M059J (cell line): ENCODE measurements at places on chromosomes 6 and 20. TPM values are rescaled to one million over a fixed set of nuclear protein-coding genes. Genes with fewer than 3 reads are reported as not detected.

GRCh38 chr20:12161734-12162133 is 244.0 kb downstream of the BTBD3 start:
- peak; percentile 28 for DNase-seq

DNA sequence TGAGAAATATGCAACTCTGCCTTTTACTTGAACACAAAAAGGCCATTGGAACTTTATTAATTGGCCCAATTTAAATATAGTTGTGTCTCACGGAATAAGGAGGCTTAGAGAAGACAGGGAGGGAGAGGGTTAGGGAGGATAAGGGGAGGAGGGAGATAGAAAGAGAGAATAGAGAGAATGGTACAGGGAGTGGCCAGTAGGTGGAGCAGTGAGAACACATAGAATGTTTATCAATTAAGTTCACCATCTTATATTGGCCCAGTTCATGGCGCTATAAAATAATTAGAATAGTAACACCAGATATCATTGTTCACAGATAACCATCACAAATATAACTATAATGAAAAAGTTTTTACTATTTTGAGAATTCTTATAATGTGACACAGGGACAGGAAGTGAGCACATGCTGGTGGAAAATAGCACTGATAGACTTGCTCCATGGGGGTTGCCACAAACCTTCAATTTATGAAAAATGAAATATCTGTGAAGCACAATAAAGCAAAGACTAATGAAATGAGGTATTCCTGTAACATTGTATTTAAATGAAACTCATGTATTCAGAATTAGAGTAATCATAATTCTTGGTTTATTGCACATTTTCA is 374.1 kb upstream of the MANEA start:
- peak; percentile 4 for DNase-seq

DNA sequence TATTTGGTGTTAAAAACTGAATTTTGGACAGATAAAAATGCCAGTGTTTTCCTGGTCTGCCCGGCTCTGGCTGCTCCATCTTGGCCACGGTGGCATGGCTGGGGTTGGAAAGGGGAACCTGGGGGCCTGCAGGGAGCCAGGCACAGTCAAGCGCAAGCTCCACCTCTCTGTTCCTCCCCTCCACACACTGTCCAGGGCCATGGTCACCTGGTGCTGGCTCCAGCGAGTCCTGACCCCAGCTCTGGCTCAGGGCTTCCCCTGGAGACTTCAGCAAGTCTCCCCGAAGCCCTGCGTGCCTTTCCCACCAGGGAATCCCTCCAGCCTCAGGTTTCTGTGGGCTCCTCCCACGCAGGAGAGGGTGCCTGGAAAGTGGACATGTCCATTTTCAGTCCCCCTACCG is 298.5 kb downstream of the QKI start:
- DNase-seq, result no peak

DNA sequence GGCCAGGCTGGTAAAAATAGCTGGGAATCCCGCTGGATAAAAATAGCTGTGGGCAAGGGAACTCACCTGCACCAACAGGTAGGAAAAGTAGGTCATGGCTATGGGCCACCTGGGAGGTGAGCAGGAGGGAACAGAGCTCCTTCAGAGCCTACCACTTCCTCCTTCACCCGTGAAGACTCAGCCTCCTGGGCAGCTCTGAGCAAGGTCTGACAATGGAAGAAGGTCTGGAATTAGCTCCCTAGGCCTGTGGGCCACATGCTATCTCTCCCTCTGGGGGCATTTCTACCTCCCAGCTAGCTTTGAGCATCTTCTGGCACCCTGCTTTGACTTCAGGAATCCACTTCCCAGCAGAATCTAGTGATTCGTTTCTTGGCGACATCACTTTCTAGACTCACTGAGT is 153.9 kb downstream of the MRPL14 start:
- DNase-seq, result peak; percentile 47

- DNase-seq, result no peak
Observed at GRCh38 chr20:32487381-32487780, 97.8 kb downstream of the NOL4L start.

GRCh38 chr6:107259951-107260350 is 144.6 kb upstream of the BEND3 start:
- DNase-seq, result no peak

- peak; percentile 85 for DNase-seq
Observed at GRCh38 chr6:36984581-36985416, 1.2 kb downstream of the MTCH1 start.

GRCh38 chr6:144007478-144008119 is 460 bp downstream of the PLAGL1 start:
- DNase-seq, result peak; percentile 21

GRCh38 chr20:5065879-5066383 is 53.8 kb downstream of the PCNA start:
- peak; percentile 100 for DNase-seq

DNA sequence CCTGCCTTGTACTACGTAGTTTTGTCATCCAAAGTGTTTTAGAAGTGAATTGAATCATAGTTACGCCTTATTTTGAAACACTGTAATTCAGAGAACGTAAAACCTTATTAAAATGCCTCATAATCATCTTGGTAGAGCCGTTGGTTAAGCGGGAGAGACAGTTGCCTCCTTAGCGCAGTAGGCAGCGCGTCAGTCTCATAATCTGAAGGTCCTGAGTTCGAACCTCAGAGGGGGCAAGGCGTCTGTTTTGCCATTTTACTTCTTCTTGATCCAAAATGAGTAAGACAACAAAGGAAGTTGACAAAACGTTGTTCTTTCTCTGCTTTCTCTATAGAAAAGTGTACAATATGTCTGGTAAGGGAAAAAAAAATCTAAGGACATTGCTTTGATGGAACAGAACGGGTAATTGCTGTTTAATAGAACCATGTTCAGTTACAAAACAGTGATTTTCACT is 20.7 kb upstream of the TRIM27 start:
- DNase-seq, result peak; percentile 84

DNA sequence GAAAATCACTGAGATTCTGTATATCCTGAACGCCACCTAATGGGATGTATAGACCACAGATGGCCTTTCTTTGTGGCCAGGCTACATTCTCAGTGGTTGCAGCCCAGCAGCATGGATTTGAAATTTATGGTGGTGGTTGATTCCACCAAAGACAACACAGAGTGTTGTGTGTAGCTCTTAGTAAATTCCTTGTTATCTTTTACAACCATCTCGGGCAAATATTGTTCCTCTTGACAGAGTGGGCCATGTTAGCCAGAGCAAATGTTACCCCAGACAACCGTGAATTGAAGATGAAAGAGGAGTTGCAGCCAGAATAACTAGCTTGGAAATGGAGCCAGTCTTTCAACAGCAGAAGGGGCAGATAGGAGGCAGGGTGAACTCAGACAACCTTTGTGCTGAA is 39.5 kb downstream of the SLC24A3 start:
- no peak for DNase-seq

GRCh38 chr20:47353239-47353691 is 3.2 kb downstream of the ZMYND8 start:
- DNase-seq, result no peak

- DNase-seq, result no peak
Observed at GRCh38 chr6:149212206-149212605, 105.3 kb upstream of the TAB2 start.

DNA sequence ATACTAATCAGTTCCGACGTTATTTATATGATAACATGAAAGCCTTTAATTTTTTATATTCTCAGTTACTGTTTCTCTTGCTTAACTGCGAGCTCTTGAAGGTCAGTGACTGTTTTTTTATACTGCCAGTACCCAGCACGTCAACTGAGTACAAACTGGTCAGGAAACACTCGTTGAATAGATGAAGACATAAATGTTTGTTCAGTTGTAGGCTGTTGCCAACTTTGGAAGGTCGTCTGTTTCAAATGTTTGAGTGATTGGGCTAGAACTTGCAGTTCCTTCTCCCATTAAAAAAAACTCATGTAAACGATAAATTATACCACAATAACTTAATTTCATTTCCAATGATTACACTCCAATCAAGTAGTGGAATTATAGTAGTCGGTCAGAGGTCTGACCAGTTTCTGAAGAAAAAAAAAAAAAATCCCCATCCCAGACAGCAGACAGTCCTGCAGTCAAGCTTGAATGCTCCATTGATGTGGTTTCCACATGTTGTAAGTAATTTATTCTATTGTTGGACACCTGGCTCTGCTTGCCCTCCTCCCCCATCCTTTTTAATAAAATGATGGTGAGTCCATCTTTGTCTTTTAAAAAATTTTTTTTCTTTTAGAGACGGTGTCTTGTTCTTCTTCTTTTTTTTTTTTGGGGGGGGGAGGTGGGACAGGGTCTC is 81.1 kb downstream of the SASH1 start:
- DNase-seq, result no peak

GRCh38 chr20:13260650-13261279 is 39.7 kb downstream of the ISM1 start:
- DNase-seq, result peak; percentile 23

- no peak for DNase-seq
Observed at GRCh38 chr20:62872184-62872847, 10.7 kb upstream of the TCFL5 start.

DNA sequence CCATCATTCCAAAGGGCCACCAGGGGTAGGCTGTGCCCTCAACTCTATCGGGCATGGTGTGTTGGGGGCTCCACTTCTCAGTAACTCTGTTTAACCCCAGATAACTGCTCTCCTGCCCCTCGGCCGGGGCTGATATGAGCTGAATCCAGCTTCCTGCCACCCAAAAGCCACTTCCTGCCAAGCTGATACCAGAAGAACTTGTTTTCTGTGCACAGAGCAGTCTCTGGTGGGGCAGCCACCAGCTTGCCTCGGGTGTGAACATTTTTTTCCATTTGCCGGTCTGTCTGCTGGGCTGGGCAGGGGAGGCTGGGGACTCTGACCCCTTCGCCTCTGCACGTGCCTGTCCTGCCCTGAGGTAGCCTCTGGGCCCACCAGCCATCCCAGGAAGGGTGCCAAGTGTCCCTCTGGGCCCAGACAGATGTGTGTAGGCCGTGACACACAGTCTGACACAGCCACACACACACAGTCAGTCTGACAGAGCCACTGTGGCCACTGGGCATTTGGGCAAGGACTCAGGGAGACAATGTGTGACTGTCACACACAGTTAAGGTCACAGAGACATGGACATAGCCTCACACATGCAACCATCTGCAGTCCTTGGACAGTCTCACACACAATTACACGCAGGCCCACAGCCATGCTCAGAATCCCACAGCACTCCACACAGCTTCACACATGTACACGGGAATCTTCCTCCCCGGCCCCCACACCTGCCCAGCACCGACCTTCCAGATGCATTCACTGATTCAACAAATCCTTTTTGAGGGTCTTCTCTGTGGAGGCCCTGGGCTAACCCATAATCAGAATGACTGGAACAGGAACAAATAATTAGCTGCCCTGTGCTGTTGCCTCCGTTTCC is 45.1 kb downstream of the NOL4L start:
- no peak for DNase-seq

DNA sequence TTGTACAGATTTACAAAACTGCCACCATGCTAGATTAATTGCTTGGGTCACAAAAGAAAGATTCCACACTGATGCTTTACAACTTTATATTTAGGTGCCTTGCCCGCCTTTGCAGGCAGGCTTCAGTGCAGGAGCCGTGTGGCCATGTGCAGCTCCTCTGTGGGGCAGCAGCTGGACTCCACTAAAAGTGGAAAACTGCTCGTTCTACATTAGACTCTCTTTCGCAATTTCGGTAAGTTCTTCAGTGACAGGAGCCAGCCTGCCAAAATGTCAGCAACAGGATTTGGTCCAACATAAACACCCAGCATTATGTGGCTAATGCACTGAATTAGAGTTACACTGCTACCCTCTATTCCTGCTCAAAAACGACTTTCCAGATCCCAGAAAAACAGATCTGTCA is 174.4 kb upstream of the KCNK16 start:
- peak; percentile 30 for DNase-seq

GRCh38 chr6:156647991-156648390 is 129.2 kb upstream of the ARID1B start:
- DNase-seq, result no peak

DNA sequence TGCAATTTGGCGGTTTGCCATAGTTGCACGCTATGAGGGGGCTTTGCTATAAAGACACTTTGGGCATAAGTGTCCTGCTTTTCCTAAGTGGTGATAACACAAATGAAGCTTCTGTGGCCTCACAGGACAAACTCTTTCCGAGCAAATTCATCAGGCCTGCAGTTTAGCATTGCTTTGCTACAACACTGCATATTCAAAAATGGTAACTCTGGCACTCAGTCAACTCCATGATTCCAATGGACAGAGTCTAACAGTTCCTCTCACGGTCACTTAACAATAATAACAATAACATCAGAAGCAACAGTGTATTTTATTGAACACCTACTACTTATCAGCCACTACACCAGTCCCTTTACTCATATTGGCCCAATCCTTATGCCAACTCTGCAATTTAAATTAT is 222.5 kb downstream of the FRK start:
- DNase-seq, result no peak

GRCh38 chr6:113306552-113307145 is 550.5 kb upstream of the MARCKS start:
- peak; percentile 36 for DNase-seq

DNA sequence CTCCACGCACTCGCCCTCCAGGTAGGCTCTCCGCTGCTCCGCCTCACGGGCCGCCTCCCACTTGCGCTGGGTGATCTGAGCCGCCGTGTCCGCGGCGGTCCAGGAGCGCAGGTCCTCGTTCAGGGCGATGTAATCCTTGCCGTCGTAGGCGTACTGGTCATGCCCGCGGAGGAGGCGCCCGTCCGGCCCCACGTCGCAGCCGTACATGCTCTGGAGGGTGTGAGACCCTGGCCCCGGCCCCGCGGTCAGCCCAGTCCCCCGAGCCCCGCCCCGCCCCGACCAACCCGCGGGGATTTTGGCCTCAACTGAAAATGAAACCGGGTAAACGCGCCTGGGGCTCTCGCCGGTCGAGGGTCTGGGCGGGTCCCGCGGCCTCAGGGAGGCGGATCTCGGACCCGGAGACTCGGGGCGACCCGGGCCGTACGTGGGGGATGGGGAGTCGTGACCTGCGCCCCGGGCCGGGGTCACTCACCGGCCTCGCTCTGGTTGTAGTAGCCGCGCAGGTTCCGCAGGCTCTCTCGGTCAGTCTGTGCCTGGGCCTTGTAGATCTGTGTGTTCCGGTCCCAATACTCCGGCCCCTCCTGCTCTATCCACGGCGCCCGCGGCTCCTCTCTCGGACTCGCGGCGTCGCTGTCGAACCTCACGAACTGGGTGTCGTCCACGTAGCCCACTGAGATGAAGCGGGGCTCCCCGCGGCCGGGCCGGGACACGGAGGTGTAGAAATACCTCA is 598 bp downstream of the HLA-B start:
- peak; percentile 29 for DNase-seq

The BLTP3A gene
- total RNA-seq, result 5.9 and 9.3 TPM in 2 replicates

The GATA5 gene
- not detected in 2 replicates for total RNA-seq

The ATP6V1G2 gene
- 0.20 TPM in 1 of 2 replicates, not detected in the other for total RNA-seq

The SGK2 gene
- total RNA-seq, result not detected in 2 replicates

The OR2J3 gene
- total RNA-seq, result not detected in 2 replicates

The TAGAP gene
- 0.02 TPM in 1 of 2 replicates, not detected in the other for total RNA-seq

The SLC22A2 gene
- total RNA-seq, result not detected in 2 replicates

The GCM1 gene
- total RNA-seq, result not detected in 2 replicates

The PLTP gene
- total RNA-seq, result 9.6 and 13.4 TPM in 2 replicates

The OPN5 gene
- total RNA-seq, result not detected in 2 replicates

The F13A1 gene
- total RNA-seq, result not detected in 2 replicates

The MYL9 gene
- total RNA-seq, result 29.0 and 39.2 TPM in 2 replicates

The FBXO30 gene
- 8.4 and 11.3 TPM in 2 replicates for total RNA-seq

The PHIP gene
- total RNA-seq, result 13.3 and 17.8 TPM in 2 replicates

The TREML2 gene
- not detected in 2 replicates for total RNA-seq

The CLPSL1 gene
- not detected in 2 replicates for total RNA-seq
